ENCODE measurements at places on chromosomes 1 and 21.

DNA sequence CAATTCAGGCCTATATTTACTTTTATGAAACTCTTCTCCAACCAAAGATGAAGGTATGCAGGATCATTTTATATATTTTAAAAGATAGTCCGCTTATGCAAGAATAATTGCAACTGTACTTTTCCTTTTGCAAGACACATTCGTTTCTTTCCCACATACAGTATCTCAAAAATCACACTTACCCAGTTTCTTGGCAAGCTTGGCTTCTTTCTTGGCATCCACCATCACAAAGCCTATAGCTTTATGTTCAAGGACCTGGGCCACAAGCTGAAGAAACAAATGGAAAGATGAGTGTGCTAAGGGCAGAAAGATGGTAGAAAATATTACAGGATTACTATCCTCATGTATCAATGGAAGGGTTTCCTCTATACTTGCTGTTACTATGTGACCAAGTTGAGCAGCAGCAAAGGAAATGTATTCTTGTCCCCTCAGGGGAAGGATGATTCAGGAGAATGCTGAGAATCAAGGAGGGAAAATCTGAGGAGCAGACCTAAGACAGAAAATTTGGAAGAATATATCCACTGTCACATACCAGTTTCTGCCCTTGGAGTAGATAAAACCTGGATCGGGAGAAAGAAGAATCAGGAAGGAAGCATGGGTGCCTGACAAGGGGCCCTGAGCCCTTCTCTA lies 23.8 kb downstream of the CASQ2 start:
- no peak for DNase-seq

DNA sequence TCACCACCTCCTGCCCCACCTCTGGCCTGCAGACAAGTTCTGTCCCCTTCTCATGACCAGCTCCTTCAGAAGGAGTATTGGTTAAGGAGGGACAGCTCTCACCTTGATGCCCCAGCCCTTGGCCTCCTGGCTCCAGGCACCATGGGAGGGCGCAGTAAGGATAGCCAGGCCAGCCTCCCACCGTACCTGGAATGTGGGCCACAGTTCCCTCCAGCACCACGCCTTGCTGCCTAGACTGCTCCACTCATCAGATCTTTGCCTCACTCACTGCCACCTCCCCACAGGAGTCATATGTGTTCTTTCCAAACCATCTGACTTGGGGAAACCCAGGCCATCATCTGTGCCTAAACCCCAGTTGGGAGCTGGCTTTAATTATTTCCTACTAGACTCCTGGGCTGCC lies 97.0 kb downstream of the CCDC185 start:
- no peak for DNase-seq

GRCh38 chr1:173122958-173123852 lies 72.5 kb upstream of the TNFSF18 start:
- DNase-seq = no peak

DNA sequence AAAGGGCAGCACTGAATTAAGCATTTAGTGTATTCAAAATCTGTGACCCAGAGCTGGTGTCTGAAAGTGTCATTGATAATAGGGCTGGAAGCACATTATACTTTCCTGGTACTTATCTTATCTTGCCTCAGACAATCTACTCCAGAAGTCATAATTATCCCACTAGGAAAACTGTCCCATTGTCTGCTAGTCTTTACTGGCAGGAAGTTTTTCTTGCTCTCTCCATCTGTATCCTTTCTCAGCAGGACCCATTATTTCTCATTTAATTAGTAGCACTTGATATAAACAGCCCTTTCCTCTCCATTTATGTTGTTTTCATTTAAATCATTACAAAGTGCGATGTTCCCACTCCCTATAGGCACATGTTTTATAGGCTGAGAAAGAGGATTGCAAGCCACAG lies 36.5 kb upstream of the BARHL2 start:
- DNase-seq = no peak

DNA sequence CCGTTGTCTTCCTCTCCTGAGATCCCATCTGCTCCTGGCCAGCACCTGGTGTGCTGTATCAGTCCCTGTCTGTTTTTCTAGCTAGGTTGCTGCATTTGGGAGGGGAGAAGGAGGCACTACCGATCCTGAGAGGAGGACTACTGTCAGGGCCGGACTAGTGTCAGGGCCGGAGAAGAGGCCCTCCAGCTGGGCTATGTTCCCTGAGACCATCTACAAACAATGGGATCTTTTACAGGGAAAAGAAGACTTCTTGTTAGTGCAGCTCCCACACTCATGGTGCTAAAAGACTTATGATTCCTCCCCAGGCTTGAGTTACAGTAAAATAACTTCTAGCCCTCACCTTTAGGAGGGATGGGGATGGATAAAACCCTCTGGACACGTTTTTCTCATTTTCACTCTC lies 141.0 kb upstream of the TNR start:
- no peak for DNase-seq

- DNase-seq = no peak
Measured at GRCh38 chr1:215833941-215834729, 267.0 kb downstream of the KCTD3 start.

DNA sequence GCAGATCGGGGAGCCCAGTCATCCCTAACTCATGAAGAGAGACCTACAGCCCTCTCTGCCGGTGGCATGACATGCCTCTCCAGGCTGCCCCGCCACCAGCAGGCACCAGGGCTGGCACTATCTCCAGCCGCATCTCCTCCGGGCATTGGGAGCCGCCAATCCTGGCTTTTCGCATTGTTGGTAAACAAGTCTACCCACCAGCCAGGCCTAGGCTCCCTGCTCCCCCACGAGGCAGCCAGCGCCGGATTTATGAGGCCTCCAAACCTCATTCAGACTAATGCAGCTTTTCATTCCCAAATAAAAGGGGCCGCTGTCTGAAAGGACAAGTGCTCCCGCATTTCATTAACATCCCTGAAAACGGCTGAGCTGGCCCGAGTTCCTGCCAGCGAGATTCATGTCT lies 3.4 kb upstream of the GRIK3 start:
- no peak for DNase-seq

- DNase-seq = no peak
Measured at GRCh38 chr1:238001818-238002217, 111.1 kb upstream of the ZP4 start.

GRCh38 chr1:15411593-15412137 lies 2.0 kb downstream of the EFHD2 start:
- DNase-seq = no peak

DNA sequence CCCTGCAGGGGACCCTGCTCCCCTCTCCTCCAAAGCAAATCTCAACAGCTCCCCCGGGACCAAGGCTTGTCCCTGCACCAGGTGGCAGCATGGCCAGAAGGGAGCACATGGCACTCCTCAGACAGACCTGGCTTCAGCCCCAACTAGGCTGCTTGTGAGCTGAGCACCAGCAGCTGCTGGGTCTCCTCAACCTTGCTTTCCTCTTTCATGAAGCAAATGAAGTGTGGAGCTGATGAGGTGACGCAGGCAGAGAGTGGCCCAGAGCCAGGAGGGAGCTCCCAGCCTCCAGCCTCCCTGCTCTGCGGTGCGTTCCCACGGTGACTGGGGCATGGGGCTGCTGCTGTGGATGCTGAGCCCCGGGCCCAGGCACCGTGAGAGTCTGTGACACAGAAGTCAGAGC lies 34.0 kb downstream of the MEGF6 start:
- DNase-seq = no peak

DNA sequence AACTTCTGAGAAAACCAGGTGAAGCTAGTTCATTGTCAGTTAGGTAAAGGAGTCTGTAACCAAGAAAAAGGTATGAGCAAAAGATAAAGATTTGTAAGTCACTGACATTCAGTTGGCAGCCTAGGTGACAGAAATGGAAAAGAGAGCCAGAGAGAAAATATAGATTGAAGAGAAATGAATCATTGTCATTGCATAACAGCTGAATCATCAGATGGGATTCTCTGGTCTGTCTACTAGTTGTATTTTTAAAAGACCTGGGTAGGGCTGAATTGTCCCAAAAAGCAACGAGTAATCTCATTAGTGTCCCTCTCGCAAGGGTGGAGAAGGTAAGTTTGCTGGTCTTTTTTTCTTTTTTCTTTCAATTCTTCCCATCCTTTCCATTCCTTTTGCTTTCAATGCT lies 36.6 kb downstream of the PTGS2 start:
- no peak for DNase-seq

DNA sequence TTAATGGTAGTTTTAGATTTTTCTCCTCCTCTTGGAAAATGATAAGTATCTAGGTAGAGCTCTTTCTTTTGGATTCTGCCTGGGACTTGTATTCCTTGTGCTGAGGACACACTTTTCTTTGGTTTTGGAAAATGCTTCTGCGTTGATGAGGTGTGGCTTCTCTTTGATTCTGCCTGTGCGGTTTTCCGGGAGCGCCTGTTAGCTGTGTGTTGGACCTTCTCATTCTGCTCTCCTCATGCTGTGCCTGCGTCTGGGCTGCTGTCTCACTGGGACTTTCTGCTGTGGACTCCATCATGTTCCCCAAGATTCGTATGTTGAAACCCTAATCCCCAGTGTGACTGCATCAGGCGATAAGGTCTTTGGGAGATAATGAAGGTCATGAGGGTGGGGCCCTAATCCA lies 21.0 kb downstream of the C1orf174 start:
- DNase-seq = no peak

DNA sequence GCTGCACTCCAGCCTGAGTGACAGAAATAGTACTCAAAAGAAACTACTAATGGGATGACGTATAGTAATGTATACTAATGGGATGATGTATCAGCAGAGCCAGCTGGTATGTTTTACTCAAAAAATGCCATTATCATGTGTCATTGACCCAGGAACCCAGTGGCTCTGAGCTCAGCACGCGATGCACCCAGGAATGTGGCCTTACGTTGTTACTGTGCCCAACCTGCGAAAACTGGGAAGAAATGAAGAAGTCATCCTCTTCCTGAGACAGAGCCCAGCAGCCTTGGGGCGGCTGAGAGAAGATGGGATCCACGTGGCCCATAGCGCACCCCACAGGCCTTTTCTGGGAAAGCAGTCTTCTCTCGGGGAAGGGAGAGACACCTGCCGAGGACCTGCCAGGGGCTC lies 8.8 kb downstream of the UBE2J2 start:
- DNase-seq = no peak

GRCh38 chr1:206030714-206031113 lies 7.0 kb upstream of the CTSE start:
- DNase-seq = peak; percentile 53

DNA sequence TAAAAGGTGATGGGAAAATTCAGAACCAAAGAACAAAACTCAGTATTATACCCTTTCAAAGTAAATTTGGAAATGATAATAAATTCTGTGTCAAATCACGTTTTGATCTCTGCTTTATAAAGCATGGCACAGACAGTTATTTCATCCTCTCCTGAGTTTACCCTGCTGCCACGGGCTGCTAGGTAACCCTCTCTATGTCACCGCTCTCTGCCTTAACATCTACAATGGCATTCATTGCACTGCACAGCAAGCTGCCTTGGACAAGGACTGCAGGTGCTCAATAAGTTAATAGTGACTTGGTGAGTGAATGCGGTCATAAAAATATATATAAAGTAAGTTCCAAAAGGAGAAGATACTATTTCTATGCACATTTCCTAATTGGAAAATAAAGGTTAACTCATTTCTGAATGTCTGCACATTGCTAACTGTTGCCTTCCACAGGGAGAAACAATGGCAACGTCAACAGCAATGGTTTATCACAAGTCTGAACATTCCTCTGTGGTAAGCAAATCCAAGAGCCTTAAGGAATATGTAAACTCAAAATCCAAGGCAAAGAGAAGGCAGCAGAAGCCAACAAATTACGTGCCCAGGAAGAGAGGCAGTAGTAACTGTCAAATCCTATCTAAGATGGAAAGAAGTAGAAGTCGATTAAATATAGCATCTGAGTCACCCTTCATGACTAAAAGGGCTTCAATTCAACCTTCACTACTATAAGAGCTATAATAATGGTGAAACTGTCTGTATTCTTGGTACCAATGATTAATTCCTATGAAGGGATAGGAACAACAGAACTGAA lies 19.4 kb downstream of the FYB2 start:
- DNase-seq = no peak

- DNase-seq = no peak
Measured at GRCh38 chr1:200029035-200029821, 1.7 kb downstream of the NR5A2 start.

DNA sequence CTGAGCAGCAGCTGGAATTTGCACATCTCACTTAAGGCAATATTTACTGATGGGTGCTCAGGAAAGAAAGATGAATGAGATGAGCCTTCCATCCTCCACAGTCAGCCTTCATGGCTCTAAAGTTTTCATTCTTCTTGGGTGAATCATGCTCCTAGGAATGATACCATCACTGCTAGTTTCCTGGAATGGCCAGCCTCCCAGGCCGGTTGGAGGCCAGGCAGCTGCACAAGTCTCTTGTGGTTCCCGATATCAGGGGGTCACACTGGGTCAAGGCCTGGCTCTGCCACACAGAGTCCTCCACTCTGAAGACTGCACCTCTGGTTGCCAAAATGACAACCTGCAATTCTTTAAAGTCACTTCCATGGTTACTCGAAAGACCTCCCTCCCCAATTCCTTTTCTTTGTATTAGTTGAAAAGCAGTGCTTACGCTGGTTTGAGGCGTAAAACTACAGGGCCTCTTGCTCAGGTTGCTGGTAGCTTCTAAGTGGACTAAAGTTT lies 46.2 kb upstream of the PALMD start:
- DNase-seq = no peak

DNA sequence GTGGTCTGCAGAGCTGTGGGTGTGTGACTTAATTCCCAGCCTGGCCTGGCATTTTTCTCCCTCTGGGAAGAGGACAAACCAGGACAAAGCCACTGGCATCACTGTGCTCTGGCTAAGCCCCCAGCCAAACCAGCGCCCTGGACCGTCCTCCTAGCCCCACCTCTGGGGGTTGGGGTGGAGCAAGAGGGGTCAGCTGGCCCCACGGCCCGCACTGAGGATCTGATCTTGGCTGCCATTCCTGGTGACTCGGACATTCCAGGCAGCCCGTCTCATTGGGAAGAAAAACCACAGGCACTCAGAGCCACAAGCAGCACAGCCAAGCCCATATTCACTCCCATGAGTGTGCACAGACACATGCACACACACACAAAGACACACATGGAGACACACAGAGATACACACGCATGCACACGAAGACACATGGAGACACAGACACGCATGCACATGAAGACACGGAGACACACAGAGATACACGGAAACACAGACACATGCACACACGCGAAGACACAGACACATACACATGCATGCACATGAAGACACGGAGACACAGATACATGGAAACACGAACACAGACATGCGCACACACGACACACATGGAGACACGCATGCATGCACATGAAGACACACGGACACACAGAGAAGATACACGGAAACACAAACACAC lies 2.3 kb upstream of the MXRA8 start:
- DNase-seq = no peak
